ENCODE measurements at places on chromosomes 16 and 17.
A peak's percentile ranks its signal among the peaks of the same experiment; 100 is the strongest.

GRCh38 chr16:23016368-23016767 is 132.9 kb downstream of the USP31 start:
- DNase-seq = no peak

- DNase-seq = no peak
Measured at GRCh38 chr17:81519284-81520020, 6.9 kb upstream of the ACTG1 start.

DNA sequence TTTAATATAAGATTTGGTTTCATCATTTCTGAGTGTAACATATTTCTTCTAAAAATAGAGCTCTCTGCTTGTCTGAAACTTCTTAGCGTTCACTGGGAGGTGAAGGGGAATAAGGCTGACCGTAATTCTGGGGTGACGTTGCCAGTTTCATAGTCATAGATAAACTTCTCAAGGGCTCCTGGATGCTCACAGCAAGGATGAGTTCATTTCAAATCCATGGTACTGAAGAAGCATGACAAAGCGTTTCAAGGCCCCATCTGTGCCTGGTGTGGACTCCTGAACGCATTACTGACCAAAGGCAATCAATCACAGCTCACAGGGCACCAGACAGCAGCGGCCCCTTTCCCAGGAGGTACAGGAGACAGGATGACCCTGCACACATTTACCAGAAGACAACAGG is 12.0 kb upstream of the EVPL start:
- no peak for DNase-seq

- peak; percentile 48 for DNase-seq
Measured at GRCh38 chr17:700504-701094, 14.0 kb downstream of the VPS53 start.

DNA sequence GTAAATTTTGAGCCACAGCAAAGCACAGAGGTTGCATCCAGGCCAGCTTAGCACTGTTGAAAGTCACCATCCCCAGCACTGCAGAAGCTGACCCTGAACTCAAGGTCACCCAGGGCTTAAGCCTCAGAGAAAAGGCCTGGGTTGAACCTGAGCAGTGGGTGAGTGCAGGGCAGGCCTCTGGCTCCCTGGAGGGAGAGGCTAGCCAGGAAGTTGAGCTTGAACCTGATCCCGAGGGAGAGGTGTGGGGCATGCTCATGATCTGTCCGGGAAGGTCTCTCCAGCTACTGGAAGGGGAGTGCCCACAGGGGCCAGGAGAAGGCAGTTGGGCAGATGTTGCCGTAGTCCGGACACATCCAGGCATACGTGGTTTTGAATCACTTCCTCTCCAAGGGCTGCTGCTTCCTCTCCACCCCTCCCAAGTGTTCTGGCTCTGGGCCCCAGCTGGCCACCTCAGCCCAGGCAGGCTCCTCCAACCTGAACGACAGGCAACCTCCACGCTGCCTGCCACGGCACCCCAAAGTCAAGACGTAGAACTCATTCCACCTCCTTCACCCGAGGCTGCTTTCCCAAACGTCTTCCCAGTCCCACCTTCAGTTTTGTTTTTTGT is 18.4 kb downstream of the CARHSP1 start:
- DNase-seq = no peak

Measured in HAP-1 (cell line).